ENCODE measurements at places on chromosomes 4 and X. TPM values are rescaled to one million over a fixed set of nuclear protein-coding genes. Genes with fewer than 3 reads are reported as not detected.

GRCh38 chrX:6813836-6814370 is 279.0 kb upstream of the VCX3A start:
- no peaks in the 10 kb centered on the region for H3K27me3 ChIP-seq
- H3K36me3 ChIP-seq = no peaks in the 10 kb centered on the region
- DNase-seq = no peak
- H3K27ac ChIP-seq = no peak overlapping the region

DNA sequence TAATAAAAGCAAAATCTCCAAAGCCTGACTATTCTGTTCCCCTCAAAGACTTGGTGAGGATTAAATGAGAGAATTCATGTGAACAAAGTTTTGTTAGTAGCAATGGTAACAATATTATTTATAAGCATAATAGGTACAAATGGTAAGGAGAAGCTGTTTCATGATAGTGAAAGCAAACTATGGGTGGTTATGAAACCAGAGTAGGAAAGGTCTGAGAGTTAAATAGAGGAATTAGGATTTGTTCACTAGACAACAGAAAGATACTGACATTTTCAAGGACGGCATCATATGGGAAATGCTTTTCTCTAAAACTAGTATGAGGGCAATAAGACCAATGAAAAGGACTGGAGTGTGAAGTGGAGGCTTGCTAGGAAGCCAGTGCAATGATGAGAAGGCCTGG is 128.6 kb upstream of the FTHL17 start:
- H3K27me3 ChIP-seq = no peaks in the 10 kb centered on the region
- no peak for DNase-seq
- H3K4me1 ChIP-seq = no peaks in the 10 kb centered on the region
- H3K4me3 ChIP-seq = no peak overlapping the region
- H3K36me3 ChIP-seq = no peaks in the 10 kb centered on the region

DNA sequence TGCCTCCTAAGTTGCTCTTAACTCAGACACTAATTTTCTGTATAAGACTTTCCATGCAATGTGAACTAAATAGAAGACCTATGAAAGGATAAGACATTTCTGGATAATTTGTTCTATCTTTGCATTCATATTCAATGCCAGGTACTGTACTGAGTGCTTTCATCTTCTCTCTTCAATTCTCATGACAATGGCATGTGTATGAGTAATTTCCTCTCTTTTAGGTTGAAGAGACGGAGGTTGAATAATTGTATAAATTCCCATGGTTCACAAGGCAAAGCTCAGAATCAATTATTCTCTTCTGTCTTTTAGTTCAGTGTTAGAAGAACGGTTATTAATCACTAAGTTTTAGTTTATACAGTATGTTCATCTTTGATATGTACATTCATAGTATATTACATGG is 29.3 kb upstream of the CFAP299 start:
- H3K36me3 ChIP-seq = no peaks in the 10 kb centered on the region
- no peak overlapping the region for H3K4me3 ChIP-seq
- H3K4me1 ChIP-seq = no peaks in the 10 kb centered on the region
- H3K27ac ChIP-seq = no peak overlapping the region
- no peak for DNase-seq
- H3K27me3 ChIP-seq = no peaks in the 10 kb centered on the region

GRCh38 chrX:1378306-1378759 is 13.6 kb downstream of the SLC25A6 start:
- H3K27me3 ChIP-seq = no peaks in the 10 kb centered on the region
- DNase-seq = no peak
- H3K27ac ChIP-seq = no peak overlapping the region
- no peak overlapping the region for H3K4me3 ChIP-seq
- no peaks in the 10 kb centered on the region for H3K4me1 ChIP-seq

DNA sequence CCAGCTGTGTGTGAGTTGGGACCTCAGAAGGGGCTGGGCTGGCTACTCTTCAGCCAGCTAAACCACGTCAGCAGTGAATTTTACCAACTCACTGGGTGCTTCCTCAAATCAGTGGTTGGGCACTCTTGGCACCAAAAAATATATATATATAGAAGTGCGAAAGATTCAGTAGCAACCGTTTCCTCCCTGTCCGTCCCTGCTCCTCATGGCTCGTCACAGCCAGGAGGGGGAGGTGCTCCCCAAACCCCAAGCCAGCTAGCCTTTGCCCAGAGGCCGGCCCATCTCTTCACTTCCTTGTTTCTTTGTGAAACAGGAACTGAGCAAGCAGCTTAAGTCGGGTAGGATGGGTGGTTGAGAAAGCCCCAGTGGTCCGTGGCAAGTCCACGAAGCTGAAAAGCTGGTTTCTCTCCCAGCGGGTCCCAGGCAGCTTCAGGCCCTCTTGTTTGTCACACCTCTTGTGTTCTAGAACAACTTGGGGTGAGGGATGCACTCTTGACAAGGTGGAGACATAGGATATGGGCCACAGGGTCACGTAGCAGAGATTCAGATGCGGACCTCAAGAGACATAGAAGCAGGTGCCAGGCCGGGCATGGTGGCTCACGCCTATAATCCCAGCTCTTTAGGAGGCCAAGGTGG is 6.8 kb upstream of the SASH3 start:
- no peaks in the 10 kb centered on the region for H3K27me3 ChIP-seq
- peaks cover 7% of the 10 kb centered on the region for H3K4me1 ChIP-seq
- no peak overlapping the region for H3K27ac ChIP-seq
- no peak for DNase-seq

NEUROG2 gene
- total RNA-seq = 1.0 TPM

DNA sequence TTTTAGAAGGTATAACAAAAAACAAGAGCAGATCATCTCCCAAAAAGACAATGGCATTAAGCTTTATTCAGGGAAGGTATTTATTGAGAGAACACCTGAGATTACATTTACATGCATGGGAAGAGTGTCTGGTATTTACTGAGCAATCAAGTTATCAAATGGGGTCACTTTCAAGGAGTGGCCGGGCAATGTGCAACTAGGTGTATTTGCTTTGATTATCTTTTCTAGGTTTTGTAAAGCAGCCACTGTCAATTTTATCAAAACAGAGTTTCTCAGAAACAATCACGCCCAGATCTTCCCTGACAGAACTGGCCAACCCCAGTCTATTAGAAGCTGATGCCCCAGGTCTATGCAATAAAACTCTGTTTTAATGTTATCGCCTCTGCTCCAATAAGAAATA is 169.5 kb downstream of the GLRA2 start:
- DNase-seq = no peak
- no peaks in the 10 kb centered on the region for H3K4me1 ChIP-seq
- peaks cover 5% of the 10 kb centered on the region for H3K27me3 ChIP-seq
- no peaks in the 10 kb centered on the region for H3K36me3 ChIP-seq
- no peak overlapping the region for H3K4me3 ChIP-seq

DNA sequence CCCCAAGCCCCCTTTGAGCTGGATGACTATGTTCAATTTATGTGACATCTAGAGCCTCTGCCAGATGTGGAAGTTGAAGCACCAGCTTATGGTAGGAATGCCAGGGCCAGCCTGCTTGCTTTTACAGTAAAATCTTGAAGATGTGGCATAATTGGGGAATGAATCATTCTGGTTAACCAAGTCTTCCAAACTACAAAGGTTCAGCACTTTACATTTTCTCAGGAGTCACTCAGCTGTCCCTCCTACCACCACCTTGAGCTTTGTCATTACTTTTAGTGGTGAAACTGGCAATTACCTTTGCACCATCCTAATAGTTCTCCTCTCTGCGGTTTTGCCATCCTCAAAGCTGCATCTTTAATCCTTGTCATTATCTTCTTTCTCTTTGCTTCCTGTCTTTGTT is 172.2 kb downstream of the HS6ST2 start:
- no peak for DNase-seq
- H3K36me3 ChIP-seq = no peaks in the 10 kb centered on the region
- no peak overlapping the region for H3K4me3 ChIP-seq
- no peaks in the 10 kb centered on the region for H3K4me1 ChIP-seq
